ENCODE measurements at places on chromosomes 3 and 15.

GRCh38 chr15:87955284-87955909, 301.1 kb downstream of the NTRK3 start:
- no peak for DNase-seq

GRCh38 chr15:76939715-76940114, 8.2 kb downstream of the RCN2 start:
- no peak for DNase-seq

DNA sequence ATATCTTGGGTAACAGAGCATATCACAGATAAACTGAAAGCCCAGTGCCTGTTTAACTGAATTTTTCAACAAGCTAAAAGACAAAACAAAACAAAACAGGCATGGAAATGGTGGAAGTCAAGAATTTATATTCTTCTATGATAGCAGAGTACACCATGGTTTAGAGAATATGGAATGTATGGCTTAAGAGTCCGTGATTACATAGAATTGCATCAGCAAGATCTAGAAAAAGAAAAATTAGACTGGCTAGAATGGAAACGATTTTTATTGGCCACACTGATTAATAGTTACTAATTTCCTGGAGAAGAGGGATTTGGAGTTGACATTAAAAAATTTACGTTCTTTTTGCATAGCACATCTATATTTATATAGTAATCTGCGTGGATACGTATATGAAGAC, 435.2 kb upstream of the DPPA4 start:
- DNase-seq, result no peak

GRCh38 chr15:66644869-66645268, 57.2 kb upstream of the SMAD6 start:
- DNase-seq, result no peak

- DNase-seq, result no peak
Observed at GRCh38 chr15:63277893-63278456, 570 bp downstream of the APH1B start.

DNA sequence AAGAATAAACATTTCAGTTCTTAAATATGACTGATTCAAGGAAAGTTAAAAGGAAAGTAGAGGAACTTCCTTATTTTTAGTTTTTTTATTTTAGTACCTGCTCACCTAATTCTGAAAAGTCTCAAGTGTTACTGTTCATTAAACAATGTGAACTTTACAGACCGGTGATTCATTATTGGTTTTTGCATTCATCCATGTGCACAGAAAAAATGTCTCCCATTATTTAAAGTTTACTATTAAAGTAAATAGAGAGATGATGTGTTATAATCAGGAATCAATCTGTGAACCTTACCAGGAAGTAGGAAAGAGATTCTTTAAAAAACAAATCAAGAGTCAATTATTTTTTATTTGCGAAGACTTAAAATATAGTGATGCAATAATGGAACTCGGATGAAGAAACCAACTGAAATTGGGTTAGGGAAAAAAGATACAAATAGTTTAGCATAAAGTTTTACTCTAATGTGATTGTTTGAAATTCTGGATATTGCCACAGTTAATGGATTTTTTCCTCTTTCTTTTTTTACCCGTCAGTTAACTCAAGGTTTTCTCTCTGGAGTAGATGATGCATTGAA, 119.4 kb upstream of the SAMMSON start:
- no peak for DNase-seq

DNA sequence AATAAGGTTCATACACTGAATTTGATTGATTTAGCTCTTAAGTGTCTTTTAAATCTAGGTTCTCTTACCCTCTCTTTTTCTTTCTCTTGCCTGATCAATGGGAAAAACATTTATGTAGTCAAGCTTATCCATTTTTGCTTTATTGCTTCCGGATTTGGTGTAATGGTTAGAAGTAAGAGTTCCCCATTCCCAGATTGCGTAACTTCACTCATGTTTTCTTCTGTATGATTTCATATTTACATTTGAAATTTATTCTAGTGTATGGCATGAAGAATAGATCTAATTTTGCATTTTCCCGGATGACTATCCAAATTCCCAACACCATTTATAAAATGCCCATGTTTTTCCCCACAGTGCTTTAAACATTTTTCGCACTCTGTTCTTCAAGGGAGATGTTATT, 27.9 kb upstream of the SV2B start:
- DNase-seq, result no peak

DNA sequence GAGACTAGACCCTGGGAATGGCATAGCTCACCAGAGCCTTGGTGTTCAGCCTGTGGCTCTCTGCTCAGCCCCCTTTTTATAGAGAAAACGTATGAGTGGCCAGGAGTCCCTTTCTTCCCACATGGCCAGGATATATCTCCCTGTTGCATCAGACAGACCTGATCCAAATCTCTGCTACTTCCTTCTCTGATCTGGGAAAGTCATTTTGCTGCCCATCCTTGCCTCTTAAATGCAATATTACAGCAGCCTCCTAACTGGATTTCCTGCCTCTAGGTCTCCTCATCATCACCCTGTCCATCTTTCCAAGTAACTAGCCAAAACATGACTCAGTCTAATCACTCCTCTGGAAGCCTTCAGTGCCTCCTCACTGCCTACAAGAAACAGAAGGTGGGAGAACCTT, 42.9 kb downstream of the CTDSPL start:
- DNase-seq, result no peak

GRCh38 chr15:71701808-71702207, 108.5 kb upstream of the NR2E3 start:
- DNase-seq, result no peak

DNA sequence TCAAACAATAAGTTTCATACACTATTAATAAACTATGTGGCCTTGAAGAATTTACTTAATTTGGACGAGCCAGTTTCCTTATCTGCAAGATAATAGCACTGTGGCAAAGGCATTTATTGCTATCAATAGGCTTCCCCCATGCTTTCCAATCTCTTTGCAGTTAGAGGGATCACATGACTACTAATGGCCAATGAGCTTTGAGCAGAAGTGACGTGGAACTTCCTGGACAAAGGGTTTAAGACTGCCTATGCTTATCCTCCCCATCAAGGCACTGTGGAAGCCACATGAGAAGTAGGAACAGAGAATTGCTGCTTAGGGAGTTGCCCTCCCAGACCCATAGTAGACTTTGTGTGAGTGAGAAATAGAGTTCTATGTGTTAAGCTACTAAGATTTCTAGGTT, 16.7 kb upstream of the ZMAT3 start:
- peak; percentile 86 for DNase-seq

- DNase-seq, result peak; percentile 28
Observed at GRCh38 chr3:149224736-149225594, 3.3 kb upstream of the CP start.

DNA sequence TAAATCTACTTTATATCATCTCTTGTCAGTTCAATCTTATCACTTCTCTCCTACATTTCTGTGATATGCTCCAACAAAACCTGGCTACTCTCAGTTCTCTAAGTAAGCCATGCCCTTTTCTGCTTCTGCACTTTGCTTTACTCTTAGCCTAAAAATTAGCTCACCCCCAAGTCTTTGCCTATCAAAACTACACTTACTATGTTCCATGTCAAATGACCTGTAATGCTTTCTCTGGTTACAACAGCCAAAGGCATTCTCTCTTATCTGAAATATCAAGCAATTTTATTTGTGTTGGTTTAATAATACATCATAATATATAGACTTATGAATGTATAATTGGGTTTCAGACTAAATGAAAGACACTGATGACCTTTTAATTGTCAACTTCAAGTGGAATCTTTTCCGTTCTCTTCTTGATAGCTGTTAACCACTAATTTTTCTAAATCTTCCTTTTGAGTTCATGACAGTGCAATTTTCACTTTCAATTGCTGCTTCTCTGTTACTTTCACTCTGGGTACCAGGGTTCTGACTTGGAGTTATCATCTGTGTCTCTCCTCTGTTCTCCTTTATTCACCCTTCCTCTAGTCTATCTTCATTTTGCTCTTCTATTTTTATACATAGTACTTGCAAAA, 619.0 kb upstream of the GOLIM4 start:
- no peak for DNase-seq

DNA sequence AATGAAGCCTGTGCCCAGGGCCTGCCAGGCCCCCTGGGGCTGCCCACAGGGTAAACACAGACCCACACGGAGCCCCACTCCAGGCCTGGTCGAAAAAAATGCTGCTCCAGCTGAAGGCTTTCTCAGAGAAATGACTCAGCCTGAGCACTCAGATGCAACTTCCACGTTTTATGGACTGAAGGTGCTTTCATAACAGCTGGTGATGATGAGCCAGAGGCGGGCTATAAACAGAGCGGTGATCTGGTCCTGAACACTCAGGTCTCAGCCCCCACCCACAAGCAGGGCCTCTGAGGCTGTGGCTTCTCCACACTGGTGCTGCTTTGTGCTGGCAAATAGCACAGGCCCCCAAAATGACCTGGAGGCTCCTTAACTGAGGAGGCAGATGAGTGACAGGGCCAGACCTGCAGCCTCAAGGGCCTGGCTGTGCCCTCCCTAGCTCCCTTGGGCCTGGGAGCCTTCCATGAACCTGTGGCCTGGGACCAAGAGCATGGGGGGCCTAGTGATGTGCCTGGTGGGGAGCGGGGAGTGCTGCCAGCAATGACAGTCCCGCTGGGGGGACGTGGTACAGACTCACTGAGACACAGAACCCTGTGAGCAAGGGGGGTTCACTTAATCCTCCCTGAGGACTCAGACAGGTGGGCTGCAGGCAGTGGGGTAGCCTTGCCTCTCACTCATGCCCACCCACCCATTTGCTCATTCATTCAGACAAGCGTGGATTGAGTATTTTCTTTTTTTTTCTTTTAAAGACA, 23.0 kb upstream of the FURIN start:
- peak; percentile 41 for DNase-seq

- no peak for DNase-seq
Observed at GRCh38 chr3:53570709-53571108, 76.3 kb downstream of the CACNA1D start.

- DNase-seq, result peak; percentile 31
Observed at GRCh38 chr15:63611177-63611576, 14.0 kb downstream of the FBXL22 start.

DNA sequence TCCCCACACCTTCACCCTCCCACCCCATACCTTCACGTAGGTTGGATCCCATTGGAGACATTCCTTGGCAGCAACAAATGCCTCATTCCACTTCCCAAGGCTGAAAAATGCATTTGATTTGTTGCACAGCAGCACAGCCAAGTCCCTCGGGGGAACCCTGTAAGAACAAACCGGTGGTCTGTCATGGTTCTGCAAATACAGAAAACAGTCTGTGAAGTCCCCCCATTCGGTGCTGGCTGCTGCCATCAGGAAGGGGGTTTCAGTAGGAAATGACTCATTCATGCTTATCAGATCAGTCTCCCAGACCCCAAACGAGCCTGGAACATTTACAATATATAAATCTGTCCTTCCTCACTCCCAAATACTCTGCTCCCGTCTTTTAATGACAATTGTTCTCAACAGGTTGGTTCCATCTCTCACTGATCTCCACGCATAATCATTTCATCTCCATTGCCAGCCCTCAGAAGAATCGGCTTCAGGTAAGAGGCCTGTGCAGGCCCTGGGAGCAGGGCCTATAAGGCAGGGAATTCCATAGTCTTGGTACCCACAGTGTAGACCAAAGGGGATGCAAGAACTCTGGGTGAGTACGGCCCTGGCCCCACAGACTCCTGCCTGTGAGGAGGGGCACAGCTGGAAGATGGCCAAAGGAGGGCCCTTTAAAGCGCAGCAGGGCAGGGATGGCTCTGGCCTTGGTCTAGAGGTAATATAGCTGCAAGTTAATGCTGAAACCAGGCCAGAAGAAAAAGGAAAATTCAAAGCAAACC, 41.6 kb downstream of the TRANK1 start:
- DNase-seq, result peak; percentile 23

DNA sequence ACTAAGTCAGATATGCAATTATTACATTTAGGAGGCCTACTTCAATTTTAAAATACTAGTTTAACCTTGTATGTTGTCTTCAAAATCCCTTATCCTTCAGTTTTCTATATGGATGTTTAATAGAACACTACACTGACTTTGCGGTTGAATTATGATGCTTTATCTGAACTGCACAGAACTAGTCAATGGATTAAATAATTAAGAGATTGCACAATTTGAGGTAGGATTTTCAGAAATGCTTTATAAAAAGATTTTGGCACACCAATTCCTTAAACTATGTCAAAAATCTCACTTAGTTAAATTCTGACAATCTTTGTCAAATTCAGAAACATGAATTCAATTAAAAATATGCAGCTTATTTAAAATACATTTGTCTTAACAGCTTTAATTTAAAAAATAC, 28.1 kb downstream of the ATOSA start:
- DNase-seq, result no peak

GRCh38 chr3:49717959-49718857, 1.3 kb downstream of the AMIGO3 start:
- no peak for DNase-seq

- DNase-seq, result no peak
Observed at GRCh38 chr3:126028096-126028495, 55.8 kb downstream of the SLC41A3 start.

GRCh38 chr15:68315495-68316031, 38.0 kb downstream of the FEM1B start:
- DNase-seq, result no peak

GRCh38 chr3:46372492-46373359, 2.0 kb downstream of the CCR5 start:
- peak; percentile 15 for DNase-seq

- DNase-seq, result no peak
Observed at GRCh38 chr15:45583731-45584639, 3.2 kb upstream of the BLOC1S6 start.

DNA sequence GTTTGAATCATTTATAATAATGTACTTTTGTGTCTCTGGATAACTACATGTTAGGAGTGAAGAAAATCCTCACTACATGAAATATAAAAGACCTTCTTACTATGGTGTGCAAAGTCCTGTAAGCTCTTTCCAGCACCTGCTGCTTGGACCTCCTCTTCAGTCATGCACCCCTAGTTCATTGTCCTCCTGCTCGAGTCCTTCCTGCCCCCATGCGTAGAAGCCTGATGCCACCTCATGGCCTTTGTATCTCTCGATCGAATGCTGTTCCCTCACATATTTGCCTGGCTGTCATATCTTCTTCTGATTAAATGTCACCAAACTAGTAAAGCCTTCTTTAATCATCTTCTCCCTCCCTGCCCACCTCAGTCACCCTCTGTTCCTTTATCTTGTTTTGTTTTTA, 49.9 kb upstream of the SUCLG2 start:
- DNase-seq, result no peak

GRCh38 chr3:61882253-61882652, 320.9 kb downstream of the PTPRG start:
- no peak for DNase-seq

- no peak for DNase-seq
Observed at GRCh38 chr3:48034000-48034516, 17.8 kb upstream of the MAP4 start.

DNA sequence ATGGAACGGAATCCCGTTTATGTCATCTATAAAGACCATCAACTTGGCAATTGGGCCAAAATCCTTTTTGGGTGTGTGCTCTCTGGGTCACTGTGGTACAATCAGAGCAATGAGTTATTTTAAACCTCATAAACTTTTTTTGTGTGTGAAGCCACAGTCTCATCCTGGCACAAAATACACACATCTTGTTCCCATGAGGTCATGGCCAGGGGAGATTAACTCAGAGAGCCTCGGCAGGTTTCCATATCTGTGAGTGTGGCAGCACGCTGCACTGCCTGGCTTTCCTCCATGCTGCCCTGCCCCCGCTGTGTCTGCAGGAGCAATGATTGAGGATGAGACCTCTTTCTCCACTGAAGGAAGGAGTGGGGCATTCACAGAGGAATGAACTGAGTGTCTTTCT, 54.0 kb upstream of the DLG1 start:
- DNase-seq, result no peak

All from NAMALWA (cell line).